ENCODE measurements at places on chromosomes 16 and 17.

- no peak for DNase-seq
These were observed 16.5 kb upstream of the CLEC18C start for GRCh38 chr16:70157105-70157476.

DNA sequence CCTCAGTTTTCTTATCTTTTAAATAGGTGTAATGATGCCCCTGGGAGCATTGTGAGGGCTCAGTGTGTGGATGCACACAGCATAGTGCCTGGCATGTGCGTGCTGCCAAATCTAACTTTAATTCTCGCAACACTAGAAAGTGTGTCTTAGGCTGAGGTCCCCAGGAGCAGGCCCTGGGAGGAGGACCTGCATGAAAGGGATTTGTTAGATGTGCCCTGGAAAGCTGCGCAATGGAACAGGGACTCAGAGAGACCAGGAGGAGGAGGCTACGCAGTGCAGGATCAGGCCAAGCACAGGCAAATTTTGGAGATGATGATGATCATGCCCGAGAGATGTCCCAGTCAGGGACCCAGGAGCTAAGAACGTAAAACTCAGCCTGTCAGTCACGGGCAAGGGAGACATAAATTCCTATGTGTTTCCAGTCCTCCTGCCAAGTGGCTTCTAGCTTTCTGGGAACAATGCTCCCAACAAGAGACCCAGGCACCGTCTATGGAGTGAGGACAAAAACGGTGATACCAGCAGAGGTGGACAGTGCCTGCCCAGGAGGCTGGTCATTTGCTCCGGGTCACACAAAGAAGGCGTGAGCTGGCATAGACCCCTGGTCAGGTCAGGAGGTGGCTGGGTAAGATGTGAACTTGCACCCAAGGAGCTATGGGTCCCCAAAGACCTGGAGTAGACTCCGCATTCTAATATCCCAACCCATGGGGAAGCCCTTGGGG, 352.2 kb upstream of the TNRC6C start:
- no peak for DNase-seq

GRCh38 chr17:16428098-16428882, 12.9 kb downstream of the TRPV2 start:
- no peak for DNase-seq

DNA sequence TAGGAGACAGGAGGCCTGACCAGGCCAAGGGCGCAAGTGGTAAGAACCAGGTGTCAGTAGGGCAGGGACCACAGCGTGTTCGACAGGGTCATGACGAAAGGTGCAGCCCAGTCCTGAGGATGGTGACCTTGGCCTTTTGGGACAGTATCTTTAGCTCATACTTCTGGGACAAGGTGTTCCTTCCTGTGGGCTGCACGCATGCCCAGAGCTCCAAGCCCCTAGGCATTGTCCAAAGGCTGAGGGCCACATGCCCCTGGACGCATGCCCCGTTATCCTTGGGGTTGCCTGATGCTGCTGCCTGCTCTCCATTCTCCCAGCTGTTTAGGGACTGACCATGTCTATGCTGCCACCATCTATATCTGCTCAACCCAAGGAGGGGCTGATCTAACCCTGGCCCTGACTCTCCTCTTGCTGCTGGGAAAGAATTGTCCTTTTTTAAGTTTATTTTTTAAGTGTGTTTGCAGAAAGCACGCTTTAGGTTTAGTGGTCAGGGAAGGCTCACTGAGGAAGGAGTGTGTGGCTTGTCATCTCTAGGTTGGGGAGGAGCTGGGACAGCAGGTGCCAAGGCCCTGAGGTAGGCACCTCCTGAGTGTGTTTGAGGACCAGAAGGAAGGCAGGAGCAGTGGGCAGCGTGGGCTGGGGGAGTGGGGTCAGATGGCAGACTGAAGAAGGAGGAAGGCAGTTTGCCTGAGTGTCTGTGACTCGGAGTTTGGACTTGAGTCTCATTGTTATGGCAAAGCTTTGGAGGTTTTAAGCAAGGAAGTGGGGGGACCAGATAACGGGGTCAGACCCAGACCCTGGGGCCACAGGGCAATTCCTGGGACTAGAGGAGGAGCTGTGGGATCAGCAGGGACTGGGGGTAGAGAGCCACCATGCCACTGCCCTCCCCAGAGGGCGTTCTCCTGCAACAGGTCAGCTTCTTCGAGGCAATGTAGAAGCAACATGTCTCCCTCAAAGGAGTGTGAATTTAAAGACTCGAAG, 15.1 kb upstream of the CBX4 start:
- no peak for DNase-seq

DNA sequence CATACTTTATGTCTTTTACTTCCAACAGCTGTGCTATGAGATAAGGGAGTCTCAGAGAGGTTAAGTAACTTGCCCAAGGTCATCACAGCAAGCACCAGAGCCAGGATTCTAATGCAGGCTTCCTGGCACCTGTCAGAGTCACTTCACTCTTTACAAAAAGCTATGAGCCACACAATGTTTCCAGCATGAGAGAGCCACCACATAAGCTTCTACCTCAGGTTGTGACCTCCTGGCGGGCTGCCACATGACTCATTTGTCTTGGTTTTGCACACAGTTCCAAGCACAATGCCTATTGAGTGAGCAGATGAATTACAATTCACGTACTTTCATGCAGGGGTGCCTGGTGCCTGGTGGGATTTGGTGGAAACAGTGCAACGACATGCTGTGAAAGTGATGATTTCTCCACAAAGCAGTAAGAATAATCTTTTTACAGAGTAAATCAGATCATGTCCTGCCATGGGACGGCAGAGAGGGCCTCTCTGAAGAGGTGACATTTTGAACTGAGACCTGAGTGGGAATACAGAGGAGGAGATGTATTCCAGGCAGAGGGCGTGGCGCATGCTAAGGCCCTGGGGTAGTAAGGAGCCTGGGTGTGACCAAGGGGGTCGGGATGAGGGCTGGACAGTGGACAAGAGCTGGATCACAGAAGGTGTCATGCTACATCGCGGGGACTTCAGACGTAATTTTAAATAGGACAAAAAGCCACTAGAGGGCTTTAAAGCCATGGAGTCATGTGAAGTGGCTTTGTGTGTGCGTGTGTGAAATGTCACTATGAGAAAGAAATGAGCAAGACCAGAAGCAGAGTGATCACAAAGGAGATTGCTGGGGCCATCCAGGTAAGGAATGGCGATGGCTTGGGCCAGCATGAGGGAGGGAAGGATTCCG, 53.4 kb downstream of the CACNG3 start:
- peak; percentile 97 for DNase-seq

DNA sequence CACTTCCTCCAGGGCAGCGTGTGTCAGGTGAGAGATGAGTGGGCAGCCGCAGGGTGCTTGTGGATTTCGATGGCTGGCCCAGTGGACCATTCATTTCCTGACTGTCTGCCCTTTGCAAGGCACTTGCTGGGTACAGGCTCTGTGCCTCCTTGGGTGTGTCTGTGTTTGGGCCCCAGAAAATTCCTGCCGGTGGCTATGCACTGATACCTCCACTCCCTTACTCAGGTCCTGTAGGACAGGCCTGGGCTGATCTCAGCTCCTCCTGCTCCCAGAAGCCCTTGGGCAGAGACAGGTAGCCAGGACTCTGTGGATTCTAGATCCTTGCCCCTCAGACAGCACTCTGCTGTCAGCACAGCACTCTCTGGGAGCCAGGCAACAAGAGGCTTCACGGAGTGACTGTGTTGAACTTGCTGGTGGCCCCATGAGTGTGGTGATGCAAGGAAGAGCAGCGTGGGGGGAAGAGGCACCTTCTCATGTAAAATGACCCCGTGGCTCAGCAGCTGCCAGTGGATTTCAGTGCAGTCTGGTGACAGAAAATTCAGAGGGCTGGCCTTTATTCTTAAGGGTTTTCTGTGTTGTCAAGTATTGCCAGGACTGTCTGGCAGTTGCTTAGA, 29.0 kb downstream of the PGS1 start:
- no peak for DNase-seq

GRCh38 chr17:73703917-73704316, 59.7 kb upstream of the SDK2 start:
- no peak for DNase-seq

- DNase-seq: no peak
These were observed 1.6 kb upstream of the IRX3 start for GRCh38 chr16:54288030-54288834.

DNA sequence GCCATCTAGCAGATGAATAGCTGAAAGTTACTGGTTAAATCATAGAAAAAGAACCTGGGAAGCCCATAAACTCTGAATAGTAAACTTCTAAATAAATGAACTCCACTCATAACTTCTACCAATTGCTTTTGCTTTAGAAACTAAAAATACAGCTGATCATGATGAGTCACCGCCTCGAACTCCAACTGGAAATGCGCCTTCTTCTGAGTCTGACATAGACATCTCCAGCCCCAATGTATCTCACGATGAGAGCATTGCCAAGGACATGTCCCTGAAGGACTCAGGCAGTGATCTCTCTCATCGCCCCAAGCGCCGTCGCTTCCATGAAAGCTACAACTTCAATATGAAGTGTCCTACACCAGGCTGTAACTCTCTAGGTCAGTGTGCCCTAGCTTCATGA, 9.7 kb downstream of the KAT7 start:
- DNase-seq: peak; percentile 23

GRCh38 chr17:69367298-69367697, 40.4 kb upstream of the ABCA5 start:
- no peak for DNase-seq

DNA sequence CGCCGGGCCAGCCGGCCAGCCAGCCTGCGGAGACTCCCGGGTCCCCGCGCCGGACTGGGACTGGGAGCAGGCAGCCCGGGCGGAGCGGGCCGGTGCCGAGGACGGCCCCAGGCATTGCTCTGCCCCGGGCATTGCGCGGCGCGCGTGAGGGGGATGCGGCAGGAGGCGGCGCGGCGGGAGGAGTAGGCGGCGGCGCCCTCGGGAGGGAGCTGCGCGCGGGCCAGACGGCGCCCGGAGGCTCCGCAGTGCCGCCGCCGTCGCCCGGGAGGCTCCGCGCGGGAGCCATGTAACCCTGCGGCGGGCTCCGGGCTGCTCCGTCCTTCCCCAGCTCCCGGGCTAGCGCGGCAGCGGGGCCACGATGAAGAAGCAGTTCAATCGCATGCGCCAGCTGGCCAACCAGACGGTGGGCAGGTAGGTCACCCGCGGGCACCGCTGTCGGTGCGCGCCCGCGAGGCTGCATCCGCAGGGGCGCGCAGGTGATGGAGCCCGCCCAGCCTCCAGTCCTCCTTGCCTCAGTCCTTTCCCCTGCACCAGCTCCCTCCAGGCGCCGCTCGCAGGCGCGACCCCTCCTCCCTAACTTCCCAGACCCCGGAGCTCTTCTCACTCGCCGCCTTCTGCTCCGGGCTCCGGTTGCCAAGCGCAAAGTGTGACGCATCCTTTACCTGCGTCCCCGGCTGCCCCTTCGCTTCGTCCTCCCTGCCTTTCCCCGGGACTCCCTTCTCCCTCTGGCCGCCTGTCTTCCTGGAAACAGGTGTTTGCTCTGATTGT, at the start of gene ARHGAP44:
Gene ARHGAP44, plus strand, starts transcription at position 18 of the 768 bp plus-strand sequence. Its CDS starts 341 bp downstream, at position 359.
- peak; percentile 63 for DNase-seq

DNA sequence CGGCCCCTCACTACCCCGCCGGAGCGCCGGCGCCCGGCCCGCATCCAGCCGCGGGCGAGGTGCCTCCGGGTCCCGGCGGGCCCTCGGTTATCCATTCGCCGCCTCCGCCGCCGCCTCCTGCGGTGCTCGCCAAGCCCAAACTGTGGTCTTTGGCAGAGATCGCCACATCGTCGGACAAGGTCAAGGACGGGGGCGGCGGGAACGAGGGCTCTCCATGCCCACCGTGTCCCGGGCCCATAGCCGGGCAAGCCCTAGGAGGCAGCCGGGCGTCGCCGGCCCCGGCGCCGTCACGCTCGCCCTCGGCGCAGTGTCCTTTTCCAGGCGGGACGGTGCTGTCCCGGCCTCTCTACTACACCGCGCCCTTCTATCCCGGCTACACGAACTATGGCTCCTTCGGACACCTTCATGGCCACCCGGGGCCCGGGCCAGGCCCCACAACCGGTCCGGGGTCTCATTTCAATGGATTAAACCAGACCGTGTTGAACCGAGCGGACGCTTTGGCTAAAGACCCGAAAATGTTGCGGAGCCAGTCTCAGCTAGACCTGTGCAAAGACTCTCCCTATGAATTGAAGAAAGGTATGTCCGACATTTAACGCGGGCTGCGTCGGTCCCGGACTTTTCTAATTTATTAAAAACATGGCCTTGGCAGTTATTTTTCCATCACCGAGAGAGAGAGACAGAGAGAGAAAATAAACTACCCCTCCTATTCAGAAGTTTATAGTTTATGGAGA, 2.8 kb downstream of the IRX5 start:
- peak; percentile 63 for DNase-seq

DNA sequence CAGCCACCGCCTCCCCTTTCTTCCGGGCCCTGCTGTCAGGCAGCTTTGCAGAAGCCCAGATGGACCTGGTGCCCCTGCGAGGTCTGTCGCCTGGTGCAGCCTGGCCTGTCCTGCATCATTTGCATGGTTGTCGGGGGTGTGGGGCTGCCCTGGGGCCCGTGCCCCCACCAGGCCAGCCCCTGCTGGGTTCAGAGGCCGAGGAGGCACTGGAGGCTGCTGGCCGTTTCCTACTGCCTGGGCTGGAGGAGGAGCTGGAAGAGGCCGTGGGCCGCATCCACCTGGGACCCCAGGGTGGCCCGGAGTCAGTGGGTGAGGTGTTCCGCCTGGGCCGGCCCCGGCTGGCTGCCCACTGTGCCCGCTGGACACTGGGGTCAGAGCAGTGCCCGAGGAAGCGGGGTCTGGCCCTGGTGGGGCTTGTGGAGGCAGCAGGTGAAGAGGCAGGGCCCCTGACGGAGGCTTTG, 5.5 kb upstream of the TGFB1I1 start:
- DNase-seq: no peak

DNA sequence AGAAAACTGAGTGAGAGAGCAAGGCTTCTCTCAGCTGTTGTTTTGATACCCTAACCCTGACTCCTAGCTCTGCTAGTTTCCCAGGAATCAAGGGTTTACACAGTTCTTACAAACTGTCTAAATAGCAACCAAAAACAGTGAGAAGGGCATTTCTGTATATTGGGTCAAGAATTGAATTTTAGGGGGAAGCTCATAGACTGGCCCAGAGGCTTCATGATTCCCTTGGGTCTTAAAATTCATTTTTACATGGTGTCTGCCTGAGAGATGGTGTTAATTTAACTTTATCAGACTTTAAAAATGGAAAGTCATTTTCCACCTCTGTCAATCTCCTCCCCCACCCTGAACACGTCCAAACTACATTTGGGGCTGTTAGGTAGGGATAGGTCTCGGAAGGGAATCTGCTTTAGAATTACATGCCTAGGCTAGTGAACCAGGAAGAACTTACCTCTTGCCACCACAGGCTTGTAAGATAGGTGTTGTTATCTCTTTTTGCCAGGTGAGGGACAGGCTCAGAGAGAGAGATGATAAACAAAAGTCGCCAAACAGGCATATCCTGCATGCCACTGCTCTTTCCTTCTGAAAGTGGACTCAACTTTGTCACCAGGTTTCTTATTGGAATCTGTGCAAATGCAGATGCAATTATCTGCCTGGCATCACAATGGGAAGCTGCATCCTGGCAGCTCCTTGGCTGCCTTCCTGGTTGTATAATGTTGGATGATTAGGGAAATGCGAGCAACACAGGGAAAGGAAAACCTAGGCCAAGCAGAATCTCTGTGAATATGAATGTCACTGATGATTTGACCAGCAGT, 3.1 kb downstream of the PHAF1 start:
- DNase-seq: no peak

Measured in MG63 (cell line).